ENCODE measurements at places on chromosomes 16 and 17.

DNA sequence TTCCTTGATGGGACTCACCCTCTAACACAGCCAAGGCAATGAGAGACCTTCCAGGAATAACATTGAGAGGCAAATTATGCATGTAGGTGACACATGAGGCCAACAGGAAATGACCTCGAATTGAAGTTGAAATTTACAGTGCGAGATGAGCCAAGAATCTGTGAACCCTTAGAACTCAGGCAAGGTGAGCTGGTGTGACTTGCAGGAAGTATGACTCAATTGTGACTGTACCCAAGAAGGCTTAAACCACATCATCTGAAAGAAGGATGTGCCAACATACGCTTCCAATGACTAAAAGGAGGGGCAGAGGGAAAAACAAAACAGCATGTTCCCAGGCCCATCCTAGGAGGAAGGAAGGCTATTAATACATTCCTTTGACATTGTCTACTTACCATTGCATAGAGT lies 44.8 kb downstream of the PITPNC1 start:
- peak; percentile 78 for DNase-seq

DNA sequence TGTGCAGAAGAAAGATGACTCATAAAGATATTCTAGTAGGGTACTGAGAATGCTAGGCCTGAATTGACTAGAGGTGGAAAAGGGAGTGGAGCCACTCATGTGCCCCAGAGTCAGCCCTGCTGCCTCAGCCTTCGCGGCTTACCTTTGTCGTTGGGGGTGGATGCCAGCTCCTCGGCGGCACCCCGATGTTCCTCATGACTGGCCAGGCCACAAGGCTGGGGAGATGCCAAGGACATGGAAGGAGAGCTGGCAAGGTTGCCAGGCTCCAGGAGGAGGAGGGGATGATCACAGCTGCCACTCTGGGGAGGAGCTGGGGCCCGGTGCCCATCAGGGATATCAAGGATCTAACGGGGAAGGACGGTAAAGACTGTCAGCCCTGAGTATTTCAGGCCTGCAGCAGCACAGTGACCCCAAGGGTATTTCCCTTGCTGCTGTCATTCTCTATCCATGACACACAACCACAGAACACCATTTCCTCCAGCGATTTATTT lies 9.7 kb upstream of the SLC35B1 start:
- DNase-seq: peak; percentile 77

DNA sequence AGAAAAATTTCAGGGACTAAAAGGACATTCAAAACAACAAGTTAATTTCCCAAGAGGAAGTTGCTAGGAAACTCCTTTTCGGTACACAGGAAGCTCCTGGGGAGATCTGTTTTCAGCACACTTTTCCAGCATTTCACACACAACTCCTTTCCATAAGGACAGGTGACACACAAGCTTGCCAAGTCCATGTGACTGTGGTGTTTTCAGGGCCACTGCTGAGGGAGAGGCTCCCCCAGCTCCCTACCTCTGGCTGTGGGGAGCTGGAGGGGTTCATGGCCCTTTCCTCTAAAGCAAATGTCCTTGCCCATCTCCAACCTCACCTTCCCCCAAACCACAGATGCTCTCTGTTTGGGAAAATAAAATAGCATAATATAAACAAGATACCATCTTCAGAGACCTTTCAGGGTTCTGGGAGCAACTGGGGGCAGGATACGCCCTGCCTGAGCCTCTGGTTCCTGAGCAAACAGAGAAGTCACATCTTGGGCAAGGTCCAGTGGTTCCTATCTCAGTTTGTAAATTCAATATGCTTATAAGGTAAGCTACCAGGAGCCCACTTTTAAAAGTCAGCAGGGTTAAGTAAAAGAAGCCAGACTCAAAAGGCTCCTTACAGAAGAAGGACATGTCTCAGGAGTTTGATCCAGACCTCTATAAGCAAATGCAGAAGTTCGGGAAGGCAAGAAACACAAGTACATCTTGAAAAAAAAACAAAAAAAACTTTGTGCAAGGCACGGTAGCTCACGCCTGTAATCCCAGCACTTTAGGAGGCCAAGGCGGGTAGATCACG lies 3.0 kb downstream of the PDZD9 start:
- DNase-seq: no peak

DNA sequence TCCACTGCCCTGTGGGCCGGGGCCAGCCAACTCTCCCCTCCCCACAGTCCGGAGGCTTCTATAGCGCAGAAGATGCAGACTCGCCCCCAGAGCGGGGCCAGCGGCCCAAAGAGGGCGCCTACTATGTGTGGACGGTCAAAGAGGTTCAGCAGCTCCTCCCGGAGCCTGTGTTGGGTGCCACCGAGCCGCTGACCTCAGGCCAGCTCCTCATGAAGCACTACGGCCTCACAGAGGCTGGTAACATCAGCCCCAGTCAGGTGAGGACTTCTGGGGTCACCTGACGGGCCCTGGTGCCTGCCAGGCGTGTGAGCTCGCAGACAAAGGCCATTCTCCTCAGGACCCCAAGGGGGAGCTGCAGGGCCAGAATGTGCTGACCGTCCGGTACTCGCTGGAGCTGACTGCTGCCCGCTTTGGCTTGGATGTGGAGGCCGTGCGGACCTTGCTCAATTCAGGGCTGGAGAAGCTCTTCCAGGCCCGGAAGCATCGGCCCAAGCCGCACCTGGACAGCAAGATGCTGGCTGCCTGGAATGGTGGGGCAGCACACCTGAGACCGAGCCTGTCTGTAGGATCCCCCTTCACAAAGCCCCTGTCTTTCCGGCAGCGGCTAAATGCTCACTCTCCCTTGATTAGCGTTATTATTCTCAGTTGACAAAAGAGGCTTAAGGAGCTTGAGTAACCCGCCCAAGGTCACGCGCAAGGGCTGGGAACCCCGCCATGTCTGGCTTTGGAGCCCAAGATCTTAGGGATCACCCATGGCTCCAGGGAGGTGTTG lies 3.9 kb downstream of the SPATA20 start:
- DNase-seq: no peak

DNA sequence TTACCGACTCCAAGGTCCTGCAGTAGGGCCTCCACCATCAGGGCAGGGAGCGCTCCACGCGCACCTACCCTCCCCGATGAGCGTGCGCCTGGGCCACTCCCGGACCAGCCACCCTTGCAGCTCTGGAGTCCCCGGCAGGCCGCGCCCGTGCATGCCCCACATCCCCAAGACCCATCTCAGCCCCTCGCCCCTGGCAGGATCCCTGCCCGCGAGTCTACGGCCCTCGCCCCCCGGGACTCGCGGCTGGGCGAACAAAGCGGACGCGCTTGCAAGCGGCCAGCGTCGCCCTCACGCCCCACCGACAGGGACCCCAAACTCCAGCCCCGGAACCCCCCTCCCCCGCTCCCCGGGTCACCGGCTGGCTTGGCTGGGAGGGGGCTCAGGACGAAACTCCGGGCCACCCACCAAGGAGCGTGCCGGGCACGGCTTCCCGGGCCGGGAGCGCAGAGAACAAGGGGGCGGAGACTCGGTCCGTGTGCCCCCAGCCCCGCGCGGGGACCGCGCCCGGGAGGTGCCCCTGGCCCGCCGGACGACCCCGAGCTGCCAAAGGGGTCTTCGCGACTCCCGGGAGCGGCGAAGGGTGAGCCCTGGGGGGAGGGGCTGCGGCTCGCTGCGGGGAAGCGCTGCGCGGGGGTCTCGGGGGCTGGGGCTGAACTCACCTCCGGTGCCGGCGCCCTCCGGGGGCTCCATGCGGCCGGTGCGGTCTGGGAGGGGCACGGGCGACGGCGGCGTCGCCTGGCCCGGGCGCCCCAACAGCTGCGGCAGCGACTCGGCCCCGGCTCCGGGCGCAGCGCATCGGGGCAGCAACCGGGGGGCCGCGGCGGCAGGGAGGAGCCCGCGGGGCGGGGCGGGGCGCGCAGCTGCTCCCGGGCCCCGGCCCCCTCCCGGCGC lies at the start of gene DBNDD1:
Gene DBNDD1, minus strand, starts transcription at position 805 of the 891 bp plus-strand sequence. Its CDS starts 115 bp downstream, at position 690.
- DNase-seq: no peak

GRCh38 chr16:556474-557173 lies 3.6 kb upstream of the PRR35 start:
- no peak for DNase-seq

DNA sequence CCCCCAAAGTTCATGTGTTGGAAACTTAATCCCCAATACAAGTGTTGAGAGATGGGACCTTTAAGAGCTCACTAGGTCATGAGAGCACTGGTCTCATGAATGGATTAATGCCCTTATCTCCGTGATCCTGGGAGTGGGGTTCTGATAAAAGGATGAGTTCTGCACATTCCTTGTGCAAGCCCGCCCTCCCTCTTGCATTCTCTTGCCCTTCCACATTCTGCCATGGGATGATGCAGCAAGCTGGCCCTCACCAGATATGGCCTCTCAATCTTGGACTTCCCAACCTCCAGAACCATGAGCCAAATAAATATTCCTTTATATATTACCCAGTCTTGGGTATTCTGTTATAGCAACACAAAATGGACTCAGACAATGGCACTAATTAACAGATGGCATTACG lies 14.1 kb downstream of the GLG1 start:
- no peak for DNase-seq

GRCh38 chr17:35596072-35596471 lies 8.9 kb downstream of the AP2B1 start:
- DNase-seq: no peak

DNA sequence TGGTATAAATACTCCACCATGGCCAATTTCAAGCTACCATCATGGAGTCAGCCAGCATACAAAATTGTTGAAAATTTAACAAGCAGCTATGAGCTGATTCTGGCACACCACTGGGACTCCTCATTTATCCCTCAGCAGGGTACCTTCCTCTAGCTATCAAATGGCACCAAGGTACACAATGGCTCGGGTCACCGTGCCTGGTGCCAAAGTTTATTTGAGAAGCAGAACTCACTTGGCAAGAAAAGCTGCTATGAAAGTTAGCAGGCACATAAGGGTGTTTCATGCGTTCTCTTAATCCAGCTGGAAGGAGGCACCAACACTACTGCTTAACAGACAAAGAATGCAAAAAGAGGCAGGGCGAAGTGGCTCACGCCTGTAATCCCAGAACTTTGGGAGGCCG lies 51.6 kb downstream of the IKZF3 start:
- DNase-seq: no peak

DNA sequence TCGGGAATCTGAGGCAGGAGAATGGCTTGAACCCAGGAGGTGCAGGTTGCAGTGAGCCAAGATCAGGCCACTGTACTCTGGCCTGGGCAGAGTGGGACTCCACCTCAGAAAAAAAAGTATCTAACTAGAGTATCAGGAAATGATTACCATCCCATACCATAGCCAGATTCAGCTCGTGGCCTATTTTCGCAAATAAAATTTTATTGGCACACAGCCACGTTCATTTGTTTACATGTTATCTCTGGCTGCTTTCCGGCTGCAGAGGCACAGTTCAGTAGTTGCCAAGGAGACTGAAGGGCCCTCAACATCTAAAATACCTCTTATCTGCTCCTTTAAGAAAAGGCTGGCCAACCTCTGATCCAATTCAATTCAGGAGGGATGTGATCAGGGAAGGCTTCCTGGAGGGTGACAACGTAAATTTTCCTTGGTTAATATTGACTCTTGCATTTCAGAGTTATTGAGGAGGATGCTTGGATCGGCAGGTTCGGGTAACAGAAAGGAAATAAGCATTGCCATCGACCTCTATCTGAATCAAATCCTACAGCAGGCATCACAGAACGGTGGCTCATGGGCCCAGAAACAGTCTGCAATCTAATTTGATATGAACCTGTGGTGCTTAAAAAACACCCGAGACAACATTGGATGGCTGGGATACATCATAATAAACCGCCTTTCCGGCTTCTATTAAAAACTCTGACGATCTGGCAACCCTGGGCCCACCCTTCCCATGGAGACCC lies 73.8 kb downstream of the XYLT1 start:
- DNase-seq: peak; percentile 67

GRCh38 chr17:143785-144281 lies 6.5 kb downstream of the SCGB1C2 start:
- peak; percentile 95 for DNase-seq

DNA sequence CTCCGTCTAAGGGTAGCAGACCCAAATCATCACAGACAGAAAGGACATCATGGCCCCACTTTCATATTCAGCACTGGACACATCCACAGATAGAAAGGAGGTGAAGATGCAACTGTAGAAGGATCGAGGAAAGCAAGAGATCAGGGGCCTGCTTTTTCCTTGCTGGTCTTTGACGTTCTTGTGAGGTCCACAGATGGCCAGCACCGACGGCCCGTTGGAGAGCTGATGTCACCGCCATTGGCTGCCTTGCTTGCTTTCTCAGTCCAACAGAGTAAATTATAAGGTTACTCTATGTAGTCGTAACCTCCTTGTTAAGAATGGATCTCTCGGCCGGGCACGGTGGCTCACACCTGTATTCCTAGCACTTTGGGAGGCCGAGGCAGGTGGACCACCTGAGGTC lies 5.1 kb upstream of the RBFOX3 start:
- no peak for DNase-seq

- no peak for DNase-seq
Measured at GRCh38 chr16:4981473-4981872, 23.3 kb downstream of the SEC14L5 start.

GRCh38 chr17:49523706-49524472 lies 28.8 kb downstream of the NGFR start:
- DNase-seq: peak; percentile 58

- DNase-seq: peak; percentile 48
Measured at GRCh38 chr16:66849021-66849420, 4.8 kb downstream of the CA7 start.

DNA sequence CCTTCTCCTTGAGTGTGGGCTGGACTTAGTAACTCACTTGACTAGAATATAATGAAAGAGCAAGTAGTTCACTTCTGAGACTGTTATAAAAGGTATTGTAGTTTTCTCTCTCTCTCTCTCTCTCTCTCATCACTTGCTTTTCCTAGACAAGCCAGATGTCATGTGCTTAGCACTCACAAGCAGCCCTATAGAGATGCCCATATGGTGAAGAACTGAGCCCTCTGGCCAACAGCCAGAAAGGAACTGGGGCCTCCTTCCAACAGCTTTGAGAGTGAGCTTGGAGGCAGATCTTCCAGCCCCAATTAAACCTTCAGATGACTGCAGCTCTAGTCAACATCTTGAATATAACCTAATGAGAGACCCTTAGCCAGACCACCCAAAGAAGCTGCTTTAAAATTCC lies 440.5 kb downstream of the GRIN2A start:
- DNase-seq: no peak

GRCh38 chr17:77566151-77566550 lies 392.4 kb upstream of the TNRC6C start:
- DNase-seq: no peak

DNA sequence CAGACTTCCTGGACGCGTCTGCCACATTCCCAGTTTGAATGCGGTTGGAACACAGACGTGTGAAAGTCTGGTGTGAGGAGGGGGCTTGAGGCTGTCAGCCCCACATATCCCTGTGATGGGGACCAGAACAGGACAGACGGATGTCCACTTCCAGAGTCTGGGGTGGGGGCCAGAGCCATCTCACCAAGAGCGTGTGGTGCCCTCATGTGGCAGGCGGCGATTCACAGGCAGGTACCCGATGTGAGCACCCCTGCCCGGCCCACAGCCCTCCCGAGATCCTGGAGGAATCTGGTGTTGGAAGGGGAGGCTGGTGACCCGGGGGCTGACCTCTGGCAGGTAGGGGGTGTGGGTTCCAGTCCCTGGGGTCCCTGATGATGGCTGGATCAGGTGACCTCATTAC lies 51.5 kb downstream of the ENGASE start:
- DNase-seq: no peak

DNA sequence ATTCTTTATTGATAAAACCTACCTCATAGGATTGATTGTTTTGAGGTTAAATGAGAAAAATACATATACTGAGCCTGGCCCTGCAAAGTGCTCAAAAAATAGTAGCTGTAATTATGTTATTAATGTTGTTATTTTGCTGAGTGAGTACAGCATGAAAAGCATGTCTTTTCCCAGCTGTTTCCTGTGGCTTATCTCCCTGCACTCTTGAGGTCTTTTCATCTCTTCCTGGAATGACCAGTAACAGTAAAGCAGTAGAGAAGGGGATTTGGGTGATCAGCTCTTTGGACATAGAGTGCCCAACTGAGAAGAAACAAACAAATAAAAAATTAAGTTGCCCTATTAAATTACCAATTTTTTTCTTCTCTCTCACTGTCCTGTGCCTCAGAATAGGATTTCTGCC lies 53.7 kb downstream of the NFAT5 start:
- no peak for DNase-seq
